ENCODE measurements at places on chromosomes 12 and 14. TPM values are rescaled to one million over a fixed set of nuclear protein-coding genes. Genes with fewer than 3 reads are reported as not detected.

The TEX22 gene
- polyA plus RNA-seq, result 0.38 TPM

The NTS gene
- not detected for polyA plus RNA-seq

The RNASE7 gene
- polyA plus RNA-seq, result not detected

The KLHDC1 gene
- polyA plus RNA-seq, result 6.2 TPM

The LRTM2 gene
- not detected for polyA plus RNA-seq

The MYH6 gene
- 11.5 TPM for polyA plus RNA-seq

DNA sequence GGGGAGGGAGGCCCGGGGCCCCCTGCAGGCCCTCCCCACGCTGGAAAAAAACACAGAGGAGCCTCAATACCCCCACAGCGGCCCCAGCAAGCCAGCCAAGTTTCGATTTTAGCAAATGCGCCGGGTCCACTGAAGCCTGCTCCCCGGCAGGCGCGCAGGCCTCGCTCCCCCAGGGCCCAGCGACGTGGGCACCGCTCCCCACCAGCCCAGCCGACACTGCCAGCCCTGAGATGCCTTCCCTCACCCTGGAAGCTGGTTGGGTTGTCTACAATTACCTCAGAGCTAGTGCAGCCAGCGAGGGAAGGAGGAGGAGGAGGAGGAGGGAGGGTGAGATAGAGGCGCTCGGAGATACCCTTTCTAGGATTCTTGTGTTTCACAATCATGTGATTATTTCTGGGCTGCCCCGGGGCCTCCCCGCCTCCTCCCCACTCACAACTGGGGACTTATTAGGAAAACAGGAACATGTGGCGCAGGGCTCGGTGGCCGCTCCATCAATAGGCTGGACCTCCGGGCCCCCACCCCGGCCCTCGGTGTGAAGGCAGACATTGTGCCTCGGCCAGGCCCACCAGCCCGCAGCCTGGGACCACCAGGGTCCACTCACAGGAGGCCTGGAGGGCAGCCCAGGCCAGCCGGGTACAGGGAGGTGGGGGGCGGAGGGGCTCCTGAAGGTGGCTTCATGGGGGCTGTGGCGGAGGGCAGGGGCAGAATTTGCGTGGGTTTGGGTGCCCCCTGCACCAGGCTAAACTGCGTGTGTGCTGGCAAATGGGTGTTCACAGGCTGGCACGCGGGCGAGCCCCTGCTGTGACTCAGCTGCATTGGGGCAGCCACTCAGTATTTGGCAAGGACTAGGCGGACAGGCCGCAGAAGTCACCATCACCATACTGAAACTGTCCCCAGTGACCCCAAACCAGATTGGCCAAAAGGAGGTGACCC, 109.9 kb downstream of the NCOR2 start:
- peak; percentile 92 for DNase-seq

DNA sequence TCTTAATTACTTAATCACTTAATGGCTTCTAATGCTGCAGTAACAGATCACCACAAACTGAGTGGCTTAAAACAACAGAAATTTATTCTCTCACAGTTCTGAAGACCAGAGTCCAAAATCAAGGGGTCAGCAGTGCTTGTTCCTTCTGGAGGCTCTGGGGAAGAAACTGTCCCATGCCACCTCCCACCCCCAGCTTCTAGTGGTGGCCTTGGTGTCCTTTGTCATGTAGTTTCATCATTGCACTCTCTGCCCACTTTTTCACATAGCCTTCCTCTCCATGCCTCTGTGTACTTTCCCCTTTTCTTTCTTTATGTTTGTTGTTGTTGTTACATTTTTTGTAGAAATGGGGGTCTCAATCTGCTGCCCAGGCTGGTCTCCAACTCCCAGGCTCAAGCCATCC, 16.1 kb upstream of the UBC start:
- no peak for DNase-seq

- DNase-seq, result no peak
These were observed 306.3 kb downstream of the ATP23 start for GRCh38 chr12:58247633-58248032.

DNA sequence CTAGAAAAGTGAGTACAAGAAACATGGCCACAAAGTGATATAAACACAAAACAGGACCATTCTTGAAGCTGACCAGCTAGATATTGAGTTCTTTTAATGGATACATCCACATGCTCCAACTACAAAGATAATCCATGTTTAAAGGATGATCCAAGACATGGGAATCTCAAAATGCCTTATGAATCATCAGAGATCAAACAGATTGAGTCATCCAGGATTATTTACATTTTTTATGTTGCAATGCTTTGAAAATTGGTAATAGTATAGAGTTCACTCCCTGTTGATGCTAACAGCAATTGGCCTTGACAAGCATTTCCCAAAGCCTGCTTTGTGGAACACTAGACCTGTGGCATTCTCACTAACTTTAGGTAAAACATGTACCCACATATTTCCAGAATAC, 293.0 kb upstream of the TBX3 start:
- no peak for DNase-seq

GRCh38 chr14:53432378-53432802, 279.3 kb upstream of the DDHD1 start:
- DNase-seq, result no peak

GRCh38 chr12:2301531-2302461, 249.0 kb downstream of the CACNA1C start:
- peak; percentile 91 for DNase-seq

DNA sequence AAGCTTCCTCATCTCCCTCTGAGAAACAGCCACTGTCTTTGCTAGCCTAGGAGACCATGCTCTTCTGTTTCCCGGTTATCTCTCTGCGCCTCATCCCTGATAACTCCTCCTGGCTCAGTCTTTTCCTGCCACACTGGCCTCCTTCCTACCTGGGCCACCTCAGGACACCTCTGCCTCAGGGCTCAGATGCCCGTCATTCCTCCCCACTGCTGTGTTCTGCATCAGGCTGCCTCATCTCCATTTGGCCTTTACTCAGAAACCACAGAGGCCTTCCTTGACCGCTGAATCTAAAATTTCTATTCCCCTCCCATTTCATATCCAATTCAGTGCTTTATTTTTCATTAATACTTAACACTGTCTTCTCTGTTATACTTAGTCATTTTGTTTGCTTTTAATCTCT, 311.0 kb upstream of the RGS6 start:
- DNase-seq, result no peak

DNA sequence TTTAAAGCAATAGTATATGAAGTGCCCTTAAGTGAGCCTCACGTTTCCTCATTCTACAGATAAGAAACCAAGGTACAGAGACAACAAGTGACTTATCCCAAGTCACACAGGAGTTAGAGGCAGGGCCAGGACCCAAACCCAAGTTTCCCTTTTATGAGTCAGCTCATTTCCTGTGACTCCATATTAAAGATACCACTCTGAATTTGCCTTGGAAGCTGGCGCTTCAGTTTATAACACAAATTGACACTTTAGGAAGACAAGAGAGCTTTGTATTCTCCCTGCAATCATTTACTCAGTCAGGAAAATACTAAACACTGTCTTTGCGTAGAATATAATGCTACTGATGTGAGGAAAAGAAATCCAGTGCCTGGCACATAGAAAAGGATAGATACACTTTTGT, 43.2 kb downstream of the MYBPC1 start:
- DNase-seq, result no peak

GRCh38 chr12:64088431-64089349, 133.4 kb downstream of the KICS2 start:
- DNase-seq, result peak; percentile 70

DNA sequence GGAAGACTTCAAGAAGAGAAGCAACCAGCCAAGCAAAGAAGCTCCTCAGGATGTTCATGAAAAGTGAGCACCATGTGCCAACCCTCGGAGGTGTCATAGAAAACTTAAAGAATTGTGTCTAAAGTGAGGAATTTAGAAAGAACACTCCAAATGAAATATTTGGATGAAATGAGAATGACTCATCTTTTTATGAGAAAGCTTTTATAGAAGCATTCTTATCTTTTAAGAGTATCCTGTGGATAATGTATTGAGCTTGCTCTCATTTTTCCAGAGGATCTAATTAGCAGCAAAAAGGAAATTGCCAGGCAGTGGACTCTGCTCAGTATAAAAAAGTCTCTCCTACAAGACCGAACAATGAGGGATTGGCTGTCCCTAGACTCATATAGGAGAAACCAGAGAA, 454.9 kb downstream of the LRIG3 start:
- no peak for DNase-seq
